ENCODE measurements at places on chromosomes 5 and 9.

GRCh38 chr5:122870219-122870856, 24.9 kb downstream of the SNX24 start:
- DNase-seq = no peak

DNA sequence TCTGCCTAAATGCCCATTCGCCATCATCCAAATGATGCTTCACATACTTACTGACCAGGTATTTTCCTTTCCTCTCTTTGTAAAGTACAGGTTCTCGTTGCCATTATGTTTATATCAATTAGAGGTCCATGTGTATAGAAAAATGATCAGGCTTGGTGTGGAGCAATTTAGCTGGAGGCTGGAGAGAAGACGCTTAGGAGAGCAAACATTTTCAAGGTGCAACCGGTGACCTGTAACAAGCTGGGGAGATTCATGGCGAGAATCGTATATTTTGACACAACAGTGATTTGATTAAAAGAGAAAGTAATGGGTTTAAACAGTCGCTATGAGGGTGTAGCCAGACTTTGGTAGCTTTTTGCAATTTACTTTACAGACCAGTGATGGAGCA, 170.9 kb upstream of the TBCA start:
- DNase-seq = no peak

DNA sequence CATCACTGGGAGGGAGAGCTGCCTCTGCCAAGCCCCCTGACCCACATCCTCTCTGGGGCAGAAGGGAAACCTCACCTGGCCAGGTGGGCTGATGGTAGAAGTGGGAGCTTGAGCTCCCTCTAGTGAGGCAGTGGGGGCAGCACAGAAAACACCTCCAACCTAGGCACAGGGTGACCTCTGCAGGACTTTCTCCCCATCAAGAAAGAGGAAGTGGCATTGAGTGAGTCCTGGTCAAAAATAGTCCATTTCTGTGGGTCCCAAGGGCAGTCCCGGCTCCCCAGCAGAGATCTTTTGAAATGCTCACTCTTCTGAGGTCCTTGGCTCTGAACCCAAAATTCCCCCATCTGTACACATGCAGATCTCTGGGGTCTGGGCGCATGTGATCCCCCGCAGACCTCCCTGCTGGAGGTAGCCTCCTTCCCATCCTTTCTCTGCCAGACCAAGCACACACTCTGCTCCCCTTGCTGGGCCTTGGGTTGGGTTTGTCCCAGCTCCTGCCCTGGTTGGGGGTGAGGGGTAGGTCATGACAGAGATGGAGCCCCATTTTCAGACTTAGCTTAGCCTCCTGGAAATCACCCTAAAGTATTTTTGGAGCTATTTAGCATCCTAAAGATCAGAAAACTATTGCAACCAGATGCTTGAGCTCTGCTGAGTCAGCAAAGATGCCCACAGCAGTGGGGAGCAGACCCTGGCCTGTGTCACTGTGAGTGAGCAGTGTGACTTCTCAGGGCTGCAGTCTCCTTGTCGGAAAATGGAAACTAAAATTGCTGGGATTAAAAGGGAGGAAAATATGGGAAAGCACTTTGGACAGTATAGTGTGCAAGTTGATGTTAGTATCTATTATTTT, 41.6 kb upstream of the LCP2 start:
- peak; percentile 37 for DNase-seq

DNA sequence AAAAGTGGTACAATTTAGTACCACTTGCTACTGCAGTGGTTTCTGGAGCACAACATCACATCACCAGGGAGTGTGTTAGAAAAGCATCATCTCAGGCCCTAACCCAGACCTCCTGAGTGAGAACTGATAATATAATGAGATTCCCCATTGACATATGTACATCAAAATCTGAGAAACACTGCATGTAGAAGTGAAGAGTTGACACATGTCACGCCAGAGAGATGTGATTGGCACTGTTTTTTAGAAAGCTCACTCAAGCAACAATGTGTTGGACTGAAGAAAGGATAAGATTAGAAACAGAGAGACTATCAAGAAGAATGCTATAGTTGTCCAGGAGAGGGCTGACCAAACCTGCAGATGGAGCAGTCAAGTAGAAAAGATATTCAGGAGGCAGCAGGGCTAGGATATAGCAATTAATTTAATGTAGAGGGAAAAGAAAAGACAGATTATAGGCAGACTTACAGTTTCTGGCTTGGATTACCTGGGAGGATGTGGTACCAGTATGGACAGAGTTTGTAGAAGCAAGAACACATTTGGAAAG, 324.4 kb upstream of the ADAMTSL1 start:
- DNase-seq = no peak

DNA sequence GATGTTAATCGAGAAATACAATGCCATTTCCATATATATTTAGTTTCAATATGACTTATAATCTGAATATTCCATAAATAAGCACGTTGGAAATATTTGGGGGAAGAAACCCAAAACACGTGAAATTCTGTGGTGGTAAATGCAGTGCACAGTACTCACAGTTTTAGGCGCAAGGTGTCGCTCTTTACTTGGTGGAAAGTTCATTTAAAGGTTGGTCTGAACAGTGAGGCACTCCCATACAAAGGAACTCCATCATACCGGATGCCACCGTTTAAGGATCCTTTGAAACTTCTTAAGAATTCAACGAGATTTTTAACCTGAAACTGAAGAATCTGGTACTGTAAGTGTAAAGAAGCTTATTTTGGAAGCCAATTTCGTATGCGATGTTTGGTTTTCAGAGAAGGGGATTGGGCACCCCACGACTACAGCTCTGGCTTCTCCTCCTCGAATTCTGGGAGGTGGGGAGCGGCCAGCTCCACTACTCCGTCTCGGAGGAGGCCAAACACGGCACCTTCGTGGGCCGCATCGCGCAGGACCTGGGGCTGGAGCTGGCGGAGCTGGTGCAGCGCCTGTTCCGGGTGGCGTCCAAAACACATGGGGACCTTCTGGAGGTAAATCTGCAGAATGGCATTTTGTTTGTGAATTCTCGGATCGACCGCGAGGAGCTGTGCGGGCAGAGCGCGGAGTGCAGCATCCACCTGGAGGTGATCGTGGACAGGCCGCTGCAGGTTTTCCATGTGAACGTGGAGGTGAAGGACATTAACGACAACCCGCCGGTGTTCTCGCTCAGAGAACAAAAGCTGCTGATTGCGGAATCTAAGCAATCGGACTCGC, at the start of gene PCDHA11:
TSS of gene PCDHA11 (plus strand) at position 237 of the 834 bp plus-strand sequence. CDS start at position 384, 147 bp downstream.
- DNase-seq = no peak

- DNase-seq = no peak
Observed at GRCh38 chr9:133614056-133614455, 4.9 kb upstream of the FAM163B start.

- no peak for DNase-seq
Observed at GRCh38 chr5:119410448-119411159, 41.7 kb upstream of the HSD17B4 start.

DNA sequence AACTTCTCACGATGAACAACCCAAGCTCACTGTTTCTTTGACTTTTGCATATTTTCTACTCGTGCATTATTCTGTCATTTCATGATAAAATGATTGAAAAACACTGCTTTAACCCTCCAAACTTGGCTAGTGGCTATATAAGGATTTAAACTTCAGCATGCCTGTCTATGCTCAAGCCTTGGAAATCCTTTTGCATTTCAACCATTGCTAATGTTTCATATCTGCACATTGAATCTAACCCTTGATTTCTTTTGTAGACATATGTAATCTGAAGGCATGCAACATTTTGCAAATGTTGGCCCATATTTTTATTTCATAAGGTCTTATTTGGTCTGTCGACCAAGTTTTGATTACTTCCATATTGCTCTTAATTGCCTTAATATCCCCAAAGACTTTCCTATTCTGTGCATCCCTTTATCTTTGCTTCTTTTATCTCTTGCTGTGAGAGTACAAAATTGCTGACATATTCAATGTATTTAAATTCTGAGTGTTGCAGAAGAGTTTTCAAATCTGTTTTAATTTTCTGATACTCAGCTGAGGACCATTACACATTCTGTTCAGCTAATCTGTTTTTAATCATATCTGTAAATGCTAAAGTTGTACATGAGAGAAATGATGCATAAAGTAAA, 403.7 kb upstream of the ZNF608 start:
- no peak for DNase-seq

GRCh38 chr9:129436751-129437625, 183.9 kb downstream of the C9orf50 start:
- DNase-seq = no peak

DNA sequence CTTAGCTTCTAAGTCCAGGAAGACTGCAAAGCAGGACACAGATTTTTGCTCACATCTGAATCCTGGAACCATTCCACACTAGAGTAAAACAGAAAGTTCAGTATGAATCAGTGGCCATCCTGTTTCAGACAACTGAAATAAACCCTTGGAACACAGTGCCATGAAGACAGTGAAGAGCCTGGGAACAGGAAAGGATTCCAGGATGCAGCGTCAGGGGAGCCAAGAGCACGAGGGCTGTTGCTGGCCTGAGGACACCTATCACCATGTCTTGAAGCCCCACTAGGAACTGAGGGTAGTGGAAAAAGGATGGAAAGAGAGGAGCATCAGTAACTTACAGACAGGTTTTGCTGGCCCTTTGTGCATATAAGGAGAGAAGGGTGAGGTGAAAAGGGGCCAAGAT, 115.3 kb upstream of the FSTL4 start:
- no peak for DNase-seq

DNA sequence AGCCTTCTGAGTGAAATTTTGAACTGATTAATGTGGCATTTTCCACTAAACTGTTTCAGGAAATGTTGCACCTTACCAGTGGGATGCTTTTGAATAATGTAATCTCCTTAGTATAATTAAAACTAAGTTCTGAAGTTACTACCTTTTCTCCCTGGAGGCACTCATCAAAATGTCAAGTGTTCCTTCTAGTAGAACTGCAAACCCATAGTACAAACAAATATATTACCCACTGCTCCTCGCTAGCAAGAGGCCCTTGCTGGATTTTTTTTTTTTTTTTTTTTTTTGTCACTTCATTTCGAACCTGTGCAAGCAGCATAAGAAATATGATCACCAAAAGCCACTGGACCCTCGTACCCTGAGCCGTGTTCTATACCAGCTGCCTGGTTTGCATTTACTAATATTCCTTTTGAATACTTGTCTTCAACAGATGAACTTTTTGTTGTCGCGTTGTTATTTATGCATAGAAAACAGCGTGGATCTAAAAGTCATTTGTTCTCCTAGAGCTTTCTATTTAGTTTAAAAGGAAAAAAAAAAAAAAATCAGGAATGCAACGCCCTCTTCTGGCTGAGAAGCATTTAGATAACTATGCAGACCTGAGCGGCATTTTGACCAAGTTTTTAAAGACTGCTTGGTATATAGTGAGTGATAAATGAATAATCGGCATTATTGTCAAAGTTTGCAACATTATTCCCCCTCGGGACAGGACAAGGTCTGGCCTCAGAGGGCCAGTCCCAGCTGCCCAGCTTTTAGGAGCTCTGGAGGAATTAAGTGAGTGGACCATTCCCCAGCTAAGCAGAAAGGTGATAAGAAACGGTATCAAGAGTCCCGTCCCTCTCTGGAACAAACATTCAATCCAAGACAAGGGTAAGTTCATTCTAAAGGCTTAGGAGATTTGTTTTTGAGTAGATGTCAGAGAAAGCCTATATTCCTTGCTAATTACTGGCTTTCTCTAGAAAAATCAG, 162.5 kb upstream of the KIF2A start:
- DNase-seq = no peak

DNA sequence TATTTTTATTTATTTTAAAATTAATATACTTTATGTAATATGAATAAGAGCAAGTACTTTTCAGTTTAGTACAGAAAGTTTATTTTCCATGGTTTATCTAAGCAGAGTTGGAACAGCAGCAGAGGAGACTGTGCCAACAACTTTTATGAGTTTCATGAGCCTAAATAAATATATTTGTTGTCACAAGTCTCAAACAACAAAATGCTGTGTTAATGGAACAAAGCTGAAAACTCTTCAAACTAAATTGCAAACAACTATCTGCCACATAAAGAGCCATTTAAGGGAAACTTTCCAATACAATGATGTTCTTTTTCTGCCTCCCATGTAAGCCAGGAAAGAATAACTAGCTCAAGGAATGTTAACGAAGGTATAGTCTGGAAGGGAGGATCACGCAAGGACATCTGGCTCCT, 96.1 kb downstream of the FBN2 start:
- no peak for DNase-seq

DNA sequence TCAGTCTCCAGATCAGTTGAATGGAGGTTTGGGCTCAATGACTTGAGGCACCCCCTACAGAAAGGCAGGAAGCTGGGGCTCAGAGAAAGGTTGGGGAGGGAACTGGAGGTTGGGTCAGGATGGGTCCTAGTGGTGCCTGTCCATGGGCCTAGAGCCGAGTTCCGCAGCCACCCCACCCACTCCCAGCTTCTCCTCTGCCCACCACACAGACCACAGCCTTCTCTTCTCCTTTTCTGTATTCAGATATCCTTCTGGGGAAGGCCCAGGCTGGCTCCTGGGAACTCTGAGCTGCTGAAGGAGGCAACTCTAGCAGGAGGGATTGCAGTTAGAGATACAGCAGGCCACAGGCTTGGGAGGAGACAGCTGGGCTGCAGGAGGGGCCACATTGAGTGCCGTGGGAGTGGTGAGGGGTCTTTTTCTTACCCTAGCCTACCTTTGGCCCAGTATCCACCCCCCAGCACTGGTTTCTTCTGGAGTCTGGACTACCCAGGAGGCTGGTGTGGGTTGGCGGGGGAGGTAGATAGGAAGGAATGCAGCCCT, 15.4 kb upstream of the PTGS1 start:
- no peak for DNase-seq

- no peak for DNase-seq
Observed at GRCh38 chr5:95081982-95082381, 202.9 kb downstream of the MCTP1 start.

GRCh38 chr5:100792781-100793180, 110.3 kb downstream of the ST8SIA4 start:
- DNase-seq = no peak

DNA sequence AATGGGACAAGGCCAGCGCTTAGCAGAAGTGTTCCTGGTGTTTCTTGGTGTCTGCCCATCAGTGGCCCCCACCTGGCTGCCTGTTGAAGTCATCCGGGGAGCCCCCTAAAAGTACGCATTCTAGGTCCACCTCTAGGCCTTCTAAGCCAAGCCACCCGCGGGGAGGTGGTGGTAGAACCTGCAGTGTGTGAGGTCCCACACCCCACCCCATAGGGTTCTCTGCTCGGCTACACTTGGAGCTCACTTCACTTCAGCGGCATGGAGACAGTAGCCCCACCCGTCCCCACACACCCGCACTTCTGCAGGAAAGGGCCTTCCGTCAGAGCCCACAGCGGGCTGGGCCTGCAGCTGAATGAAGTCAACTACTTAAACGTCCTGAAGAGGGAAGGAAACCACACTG, 29.6 kb upstream of the FCN2 start:
- DNase-seq = no peak
